Colonic mucosa (tissue), 4 donors: ENCODE measurements at places on chromosomes 13 and 19. TPM values are rescaled to one million over a fixed set of nuclear protein-coding genes. Genes with fewer than 3 reads are reported as not detected.

The KIR2DL3 gene
- total RNA-seq = not detected

The RNF113B gene
- total RNA-seq = not detected

The THAP8 gene
- total RNA-seq = 4.6 TPM

The PROZ gene
- not detected for total RNA-seq

The GJB6 gene
- total RNA-seq = not detected

The C19orf38 gene
- total RNA-seq = 1.5 TPM

The ZNF296 gene
- total RNA-seq = 3.4 TPM

The ICAM5 gene
- 1.3 TPM for total RNA-seq

The ZNF813 gene
- 4.9 TPM for total RNA-seq

The ZNF534 gene
- 0.12 TPM for total RNA-seq

The AP1M2 gene
- 149 TPM for total RNA-seq

The CAPS gene
- total RNA-seq = 15.0 TPM

The ARRDC5 gene
- 0.15 TPM for total RNA-seq

The TMEM150B gene
- 47.2 TPM for total RNA-seq

The ZNF99 gene
- total RNA-seq = not detected

The OBI1 gene
- 6.8 TPM for total RNA-seq

The ZNF738 gene
- total RNA-seq = 8.7 TPM

The DDA1 gene
- 39.1 TPM for total RNA-seq

The ADPRHL1 gene
- total RNA-seq = 4.6 TPM

The CCDC8 gene
- total RNA-seq = 0.99 TPM

The SMIM44 gene
- 6.2 TPM for total RNA-seq

The KLF2 gene
- total RNA-seq = 18.7 TPM

The ZNF71 gene
- total RNA-seq = 3.9 TPM

The ATP4B gene
- not detected for total RNA-seq

The GSX1 gene
- total RNA-seq = not detected

The CYP4F22 gene
- 0.19 TPM for total RNA-seq

The GPALPP1 gene
- total RNA-seq = 16.0 TPM

The ZNF320 gene
- total RNA-seq = 21.3 TPM

The YJEFN3 gene
- 1.9 TPM for total RNA-seq

The COL4A2 gene
- total RNA-seq = 111 TPM

The FAM98C gene
- total RNA-seq = 35.4 TPM

The PLK5 gene
- not detected for total RNA-seq

The CEACAM4 gene
- not detected for total RNA-seq

The C19orf67 gene
- 0.19 TPM for total RNA-seq

The ACP7 gene
- total RNA-seq = not detected

The ZNF578 gene
- total RNA-seq = 0.40 TPM

The SYCN gene
- total RNA-seq = 2.1 TPM

The CYP2A7 gene
- total RNA-seq = 0.37 TPM

The SLITRK6 gene
- total RNA-seq = 8.2 TPM

The LMTK3 gene
- total RNA-seq = 3.1 TPM

The FPR2 gene
- 1.1 TPM for total RNA-seq

The HCN2 gene
- total RNA-seq = 0.40 TPM

The PLA2G4C gene
- 1.7 TPM for total RNA-seq
